ENCODE measurements at places on chromosomes 4 and X.

DNA sequence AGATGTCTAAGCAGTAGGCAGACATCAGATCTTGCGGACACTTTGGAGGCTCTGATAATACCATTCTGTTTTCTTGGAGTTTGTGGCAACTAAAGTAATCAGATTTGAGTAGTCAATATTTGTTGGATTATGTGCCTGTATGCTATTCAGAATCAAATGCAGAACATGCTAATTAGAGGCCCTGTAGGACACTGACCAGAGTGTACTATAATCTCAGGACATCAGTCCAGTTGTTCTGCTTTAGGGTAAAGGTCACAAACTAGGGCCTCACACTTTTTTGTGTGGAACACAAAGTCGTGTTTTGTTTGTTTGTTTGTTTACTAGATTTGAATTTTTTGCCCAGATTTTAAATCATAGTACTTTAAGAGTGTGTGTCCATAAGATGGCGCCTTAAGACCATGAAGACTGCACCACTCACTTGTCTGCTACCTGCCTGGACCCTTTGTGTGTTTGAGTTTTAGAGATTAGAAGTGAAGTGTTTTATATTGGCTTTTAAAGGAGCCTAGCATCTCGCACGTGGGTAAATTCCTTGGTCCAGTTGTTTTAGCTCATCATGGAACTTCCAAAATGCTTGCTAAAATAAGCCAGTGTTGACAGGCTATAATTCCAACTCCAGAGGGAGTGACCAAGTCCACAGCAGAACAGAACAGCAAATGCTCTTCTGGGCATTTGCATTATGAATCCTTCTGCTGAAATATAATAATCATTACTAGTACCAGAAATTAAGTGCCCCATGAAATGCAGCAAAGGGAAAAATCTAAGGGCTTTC lies 34.7 kb downstream of the IL13RA1 start:
- DNase-seq: no peak

GRCh38 chrX:24676403-24677024 lies 17.2 kb upstream of the POLA1 start:
- peak; percentile 18 for DNase-seq

- no peak for DNase-seq
Observed at GRCh38 chrX:107726816-107727534, 48.6 kb downstream of the TSC22D3 start.

DNA sequence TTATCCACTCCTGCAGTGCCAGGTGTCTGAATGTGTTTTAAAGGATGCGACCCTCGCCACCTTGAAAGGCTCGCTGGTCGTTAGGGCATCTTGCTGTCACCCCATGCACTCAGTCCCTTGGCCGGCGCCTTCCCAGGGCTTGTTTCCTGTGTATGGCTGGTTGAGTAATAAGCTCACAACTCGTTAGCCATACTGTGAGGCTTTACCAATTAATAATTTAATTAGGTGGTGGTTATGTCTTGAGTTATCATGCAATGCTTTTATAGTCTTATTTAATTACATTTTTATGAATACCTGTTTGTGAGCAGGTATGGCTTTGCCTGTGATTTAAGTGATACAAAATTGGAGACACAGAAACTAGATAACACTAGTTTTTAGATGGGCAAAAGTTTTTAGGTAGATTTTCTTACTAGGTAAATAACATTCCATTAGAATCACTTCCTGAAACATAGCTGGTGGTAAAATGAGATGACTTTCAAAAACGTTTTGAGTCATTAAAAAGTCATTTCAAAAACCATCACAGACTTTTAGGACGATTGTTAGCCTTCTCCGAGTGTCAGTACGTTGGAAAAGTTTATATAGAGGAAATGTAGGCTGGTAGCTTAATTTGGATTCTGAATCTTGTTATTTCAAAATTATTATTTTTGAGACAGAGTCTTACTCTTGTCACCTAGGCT lies 18.2 kb downstream of the PTTG2 start:
- peak; percentile 18 for DNase-seq

DNA sequence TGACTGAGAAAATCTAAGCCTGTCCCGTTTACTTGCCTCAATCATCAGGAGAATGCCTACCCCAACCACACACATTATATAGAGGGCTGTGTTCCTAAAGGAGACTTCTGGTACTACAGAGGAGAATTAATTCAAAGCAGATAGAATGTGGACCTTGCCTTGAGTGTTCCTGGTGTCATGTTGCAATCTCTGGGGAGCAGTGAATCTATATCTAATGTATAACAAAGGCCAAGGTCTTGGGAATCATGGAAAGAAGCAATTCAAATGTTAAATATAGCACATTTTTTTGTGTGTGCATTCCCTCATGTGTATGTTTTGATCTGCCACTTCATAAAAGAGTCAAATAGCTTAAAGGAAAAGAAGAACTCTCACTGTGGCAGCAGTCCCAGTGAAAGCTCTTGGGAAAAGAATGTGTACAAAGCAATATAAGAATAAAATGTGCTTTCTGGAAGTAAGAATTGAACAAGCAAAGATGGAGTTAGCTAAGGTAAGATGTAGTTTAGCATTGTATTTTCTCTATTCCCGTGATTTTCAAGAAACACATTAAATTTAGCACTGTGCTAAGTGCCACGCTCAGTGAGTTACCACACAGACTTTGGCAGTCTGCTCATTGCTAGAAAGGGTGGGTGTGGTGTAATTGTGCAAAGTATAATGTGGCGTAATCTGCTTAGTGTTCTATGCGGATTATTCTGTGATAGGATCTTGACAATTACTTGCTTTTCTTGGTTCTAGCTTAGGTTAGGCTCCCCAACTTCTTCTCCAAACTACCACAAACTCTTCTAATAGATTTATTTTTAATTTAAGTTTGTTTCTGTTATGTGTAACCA lies 13.7 kb downstream of the ADH6 start:
- no peak for DNase-seq

- no peak for DNase-seq
Observed at GRCh38 chrX:7372825-7373525, 225.0 kb upstream of the PUDP start.

GRCh38 chr4:26197018-26197779 lies 123.6 kb upstream of the RBPJ start:
- DNase-seq: no peak

DNA sequence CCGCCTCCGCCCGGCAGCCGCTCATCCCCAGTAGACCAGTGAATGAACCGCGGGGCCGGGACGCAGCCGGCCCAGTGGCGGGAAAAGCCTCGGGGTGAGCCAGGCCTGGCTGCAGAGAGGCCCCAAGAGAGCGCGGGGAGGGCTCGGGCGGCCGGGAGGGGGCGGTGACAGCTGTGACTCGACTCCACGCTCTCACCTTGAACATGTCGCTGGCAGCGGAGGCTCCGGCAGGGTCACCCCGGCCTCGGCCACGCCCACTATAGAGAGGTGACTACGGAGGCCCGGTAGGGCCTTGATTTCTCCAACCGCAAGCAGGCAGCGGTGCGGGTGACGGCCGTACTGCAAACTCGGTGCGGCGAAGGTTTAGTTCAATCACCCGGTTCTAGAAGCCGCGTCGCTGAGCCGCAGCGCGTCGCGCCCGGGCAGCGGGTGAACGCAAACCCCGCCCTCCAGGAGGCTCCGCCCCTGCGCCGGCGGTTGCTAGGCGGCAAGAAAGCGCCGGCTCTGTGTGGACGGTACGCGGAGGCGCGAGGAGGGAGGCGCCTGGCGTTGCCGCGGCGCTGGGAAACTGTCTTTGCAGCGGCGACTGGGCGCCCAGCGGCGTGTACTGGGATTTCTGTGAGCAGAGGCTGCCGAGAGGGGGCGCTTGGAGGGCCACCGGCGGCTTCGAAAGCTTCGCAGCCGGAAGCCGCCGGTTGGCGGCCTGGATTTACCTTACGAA lies at the start of the genes APOO and CXorf58:
APOO (minus strand) TSS at position 441 of the 721 bp plus-strand sequence; CDS start at position 205, 236 bp downstream.
CXorf58 (plus strand) TSS at position 509 of the 721 bp plus-strand sequence. CDS start 2,297 bp downstream, outside the sequence.
- peak; percentile 89 for DNase-seq

GRCh38 chr4:63218856-63219255 lies 1190.4 kb downstream of the TECRL start:
- no peak for DNase-seq

GRCh38 chr4:23934915-23935314 lies 45.1 kb upstream of the PPARGC1A start:
- no peak for DNase-seq

DNA sequence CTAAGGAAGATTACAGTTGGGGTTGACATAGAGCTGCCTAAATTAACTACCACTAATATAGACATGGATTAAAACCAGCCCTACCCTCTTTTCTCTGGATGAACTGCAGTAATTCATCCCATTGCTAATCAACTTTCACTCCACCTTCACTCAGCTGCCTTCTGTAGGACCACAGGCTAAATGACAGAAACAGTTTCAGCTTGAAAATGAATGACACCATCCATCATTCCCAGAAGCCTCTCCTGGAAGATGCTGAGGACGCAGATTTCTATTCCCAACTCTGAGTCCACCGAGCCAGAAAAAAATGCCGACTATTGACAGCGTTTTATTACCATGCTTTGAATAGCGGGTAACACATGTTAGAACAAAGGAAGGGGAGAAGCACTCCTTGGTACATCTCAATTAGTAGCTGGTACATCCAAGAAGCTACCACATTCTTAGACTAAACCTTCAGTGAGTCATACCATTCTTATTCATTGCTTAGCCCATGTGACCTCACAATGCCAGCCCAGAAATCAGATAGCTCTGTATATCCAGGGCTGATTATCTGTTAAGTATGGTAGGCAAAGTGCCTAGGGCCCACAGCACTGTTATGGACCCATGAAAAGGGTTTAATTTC lies 25.3 kb downstream of the DCX start:
- no peak for DNase-seq

DNA sequence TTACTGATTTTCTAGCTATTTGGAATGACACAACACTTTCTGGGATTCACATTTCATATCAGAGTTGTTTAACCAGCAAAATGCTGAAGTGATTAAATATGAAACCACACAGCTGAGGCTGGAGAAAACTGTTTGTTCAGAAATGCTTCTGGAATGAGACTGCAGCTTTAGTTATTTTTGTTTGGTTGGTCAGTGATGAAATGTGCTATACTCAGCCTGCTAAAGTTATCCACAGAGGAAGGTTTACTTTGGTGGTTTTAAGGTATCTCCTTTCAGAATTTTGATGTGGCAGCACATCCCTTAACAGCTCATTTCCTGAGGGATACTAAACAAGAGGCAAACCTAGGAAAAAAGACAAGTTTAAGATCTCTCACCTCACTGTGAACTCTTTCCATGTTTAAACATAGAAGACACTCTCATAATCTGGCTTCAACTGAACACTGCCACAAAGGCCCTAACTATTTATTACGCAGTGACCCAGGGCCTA lies 106.6 kb upstream of the PDE5A start:
- no peak for DNase-seq

GRCh38 chr4:6275898-6276806 lies 6.5 kb downstream of the WFS1 start:
- DNase-seq: no peak

DNA sequence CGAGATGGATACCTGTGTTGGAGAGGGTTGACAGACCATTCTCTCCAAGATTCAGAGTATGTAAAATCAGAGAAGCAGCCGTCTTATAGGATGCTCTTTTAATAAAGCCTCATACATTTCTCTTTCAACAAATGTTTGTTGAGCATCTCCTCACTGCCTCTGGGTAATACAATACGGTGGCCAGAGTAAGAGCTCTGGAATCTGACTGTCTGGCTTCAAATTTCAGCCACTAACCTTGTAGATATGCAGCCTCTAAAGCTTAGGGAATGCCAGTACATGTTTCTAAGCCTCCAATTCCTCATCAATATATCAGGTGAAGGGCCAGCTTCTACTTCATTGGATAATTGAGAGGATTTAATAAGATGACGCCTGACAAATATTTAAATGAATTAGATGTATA lies 61.3 kb downstream of the CLNK start:
- no peak for DNase-seq

- DNase-seq: peak; percentile 67
Observed at GRCh38 chrX:71098302-71098701, 2.7 kb downstream of the FOXO4 start.

DNA sequence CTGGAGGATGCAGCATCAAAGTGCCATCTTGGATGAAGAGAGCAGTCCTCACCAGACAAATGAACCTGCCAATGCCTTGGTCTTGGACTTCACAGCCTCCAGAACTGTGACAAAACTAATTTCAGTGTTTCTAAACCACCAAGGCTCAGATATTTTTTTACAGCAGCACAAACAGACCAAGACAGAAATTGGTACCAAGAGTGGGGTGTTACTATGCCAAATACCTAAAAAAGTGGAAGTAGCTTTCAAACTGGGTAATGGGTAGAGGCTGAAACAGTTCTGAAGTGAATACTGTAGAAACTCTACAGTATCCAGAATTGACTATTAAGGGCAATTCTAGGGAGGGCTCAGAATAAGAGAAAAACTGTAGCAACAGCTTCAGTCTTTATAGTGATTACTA lies 170.8 kb downstream of the STK32B start:
- DNase-seq: no peak

DNA sequence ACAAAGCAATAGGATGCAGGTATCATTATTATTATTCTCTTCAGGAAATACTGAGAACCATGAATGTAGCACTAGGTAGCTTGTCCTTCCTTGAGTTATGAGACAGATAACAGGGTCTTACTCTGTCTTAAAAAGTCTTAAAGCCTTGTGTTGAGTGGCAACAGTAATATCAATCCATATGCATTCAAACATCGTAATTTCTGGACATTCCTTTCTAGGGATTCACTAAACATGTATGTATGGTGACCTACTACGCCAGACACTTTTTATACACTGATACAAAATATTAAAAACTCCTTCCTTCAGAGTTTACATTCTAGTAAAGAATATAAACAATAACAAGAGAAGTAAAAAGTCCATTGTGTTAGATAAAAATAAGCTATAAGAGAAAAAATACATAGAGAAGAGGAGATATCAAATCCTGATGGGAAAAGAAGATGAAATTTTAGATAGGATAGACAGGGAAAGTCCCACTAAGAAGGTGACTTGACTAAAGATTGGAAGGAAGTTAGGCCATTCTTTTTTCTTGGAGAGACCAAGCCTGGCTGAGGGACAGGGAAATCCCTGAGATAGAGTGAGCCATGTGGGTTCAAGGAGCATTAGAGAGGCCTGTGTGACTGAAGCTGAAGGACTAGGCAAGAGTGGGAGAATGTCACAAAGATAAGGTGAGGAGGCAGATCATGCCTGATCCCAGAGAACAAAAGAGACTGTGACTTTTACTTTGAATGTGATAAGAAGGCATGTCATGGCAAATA lies 5.0 kb upstream of the DDX60L start:
- DNase-seq: no peak

DNA sequence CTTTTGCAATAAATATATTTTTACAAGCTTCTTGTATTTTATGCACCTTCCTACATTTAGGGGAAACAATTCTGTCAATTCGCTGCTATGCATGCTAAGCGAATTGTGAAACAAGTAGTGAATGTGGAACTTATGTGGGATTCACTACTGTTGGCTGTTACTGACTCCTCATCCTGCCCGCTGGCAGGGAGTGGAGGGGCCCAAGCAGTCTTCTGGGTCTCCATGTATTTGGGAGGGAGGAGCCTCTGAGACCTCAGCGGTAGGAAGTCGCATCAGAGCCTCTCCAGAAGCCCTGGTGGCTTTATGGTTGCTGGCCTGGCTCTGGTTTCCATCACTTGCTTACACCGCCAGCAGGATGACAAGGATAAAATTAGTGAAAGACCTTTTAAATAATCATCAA lies 3.7 kb upstream of the SETD7 start:
- no peak for DNase-seq

Measured in germinal center (tissue), 1 donor.